ENCODE measurements at places on chromosomes 3 and 15.

DNA sequence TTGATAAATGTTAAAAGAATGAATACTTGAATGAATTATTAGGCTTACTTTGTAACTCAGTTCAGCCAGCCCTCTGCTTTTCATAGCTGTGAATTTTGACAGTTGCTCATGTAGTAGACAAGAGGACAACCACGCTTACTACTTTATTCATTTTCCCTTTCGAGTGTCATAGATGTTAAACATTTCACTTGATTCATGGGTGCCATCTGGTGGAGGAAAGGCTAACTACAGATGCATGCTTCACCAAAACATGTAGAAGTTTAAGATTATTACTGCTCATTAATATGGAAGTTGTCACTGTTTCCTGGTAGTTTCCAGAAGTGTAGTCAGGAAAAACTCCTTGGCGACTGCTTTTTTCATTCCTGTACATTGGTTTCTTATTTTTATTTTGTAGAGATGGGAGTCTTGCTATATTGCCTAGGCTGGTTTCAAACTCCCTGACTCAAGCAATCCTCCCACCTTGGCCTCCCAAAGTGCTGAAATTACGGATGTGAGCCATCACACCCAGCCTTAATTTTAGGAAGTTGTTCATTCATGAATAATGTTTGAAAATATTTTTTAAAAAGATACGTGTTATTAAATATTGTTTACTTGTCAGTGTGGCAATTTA, 163.2 kb downstream of the B3GALNT1 start:
- DNase-seq = no peak

DNA sequence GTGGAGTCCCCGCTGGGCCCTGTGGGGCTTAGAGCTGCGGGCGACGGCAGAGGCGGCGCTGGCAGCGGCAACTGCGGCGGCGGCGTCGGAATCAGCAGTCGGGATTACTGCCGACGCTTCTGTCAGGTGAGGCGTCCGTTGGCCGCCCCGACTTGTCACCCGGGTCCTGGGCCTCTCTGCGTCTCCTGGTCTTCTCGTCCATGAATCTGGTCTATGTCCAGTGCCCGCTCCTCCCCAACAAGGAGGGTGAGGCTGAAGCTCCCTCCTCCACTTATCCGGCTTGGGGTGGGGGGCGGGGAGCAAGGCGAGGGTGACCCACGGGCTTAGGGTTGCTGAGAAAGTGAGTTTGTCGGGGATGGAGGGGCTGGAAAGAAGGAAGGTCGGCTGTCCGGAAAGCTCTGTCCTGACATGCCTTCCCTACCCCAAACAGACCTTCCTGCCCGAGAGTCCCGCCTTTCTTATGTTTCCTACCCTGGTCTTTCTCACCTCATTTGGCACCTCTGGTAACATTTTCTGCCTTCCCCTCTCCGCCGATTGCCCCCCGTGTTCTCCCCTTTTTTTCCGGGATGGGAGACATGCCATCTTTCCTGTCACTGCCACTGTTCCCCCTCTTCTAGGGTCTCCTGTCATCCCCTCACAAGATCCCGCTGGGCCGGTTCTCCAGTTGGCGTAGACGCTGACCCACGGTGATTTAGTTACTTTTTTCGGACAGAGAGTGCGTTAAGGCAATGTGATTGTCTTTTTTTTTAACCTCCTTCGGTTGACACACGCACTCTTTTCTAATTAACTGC, 520 bp downstream of the ZNF654 start:
- DNase-seq = peak; percentile 56

GRCh38 chr15:33137101-33137500, 57.4 kb downstream of the FMN1 start:
- DNase-seq = no peak

DNA sequence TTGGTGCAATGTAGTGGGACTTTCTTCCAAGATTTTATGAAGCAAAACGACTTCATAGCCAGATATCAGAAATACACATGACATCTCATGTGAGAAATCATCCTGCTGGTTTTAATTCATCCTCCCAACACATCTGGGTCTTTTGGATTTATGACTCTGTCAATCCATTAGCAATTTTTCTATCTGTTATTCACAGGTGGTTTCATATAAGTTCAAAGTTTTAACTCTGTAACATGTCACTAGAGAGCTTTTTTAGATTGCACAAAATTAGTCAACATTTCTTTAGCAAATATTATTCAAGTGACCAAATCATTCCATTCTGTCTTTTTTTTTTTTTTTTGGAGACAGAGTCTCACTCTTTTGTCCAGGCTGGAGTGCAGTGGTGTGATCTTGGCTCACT, 30.4 kb downstream of the SQOR start:
- no peak for DNase-seq

GRCh38 chr15:92050220-92050898, 196.9 kb downstream of the SLCO3A1 start:
- DNase-seq = no peak

GRCh38 chr15:71532994-71533393, 277.4 kb upstream of the NR2E3 start:
- DNase-seq = no peak

DNA sequence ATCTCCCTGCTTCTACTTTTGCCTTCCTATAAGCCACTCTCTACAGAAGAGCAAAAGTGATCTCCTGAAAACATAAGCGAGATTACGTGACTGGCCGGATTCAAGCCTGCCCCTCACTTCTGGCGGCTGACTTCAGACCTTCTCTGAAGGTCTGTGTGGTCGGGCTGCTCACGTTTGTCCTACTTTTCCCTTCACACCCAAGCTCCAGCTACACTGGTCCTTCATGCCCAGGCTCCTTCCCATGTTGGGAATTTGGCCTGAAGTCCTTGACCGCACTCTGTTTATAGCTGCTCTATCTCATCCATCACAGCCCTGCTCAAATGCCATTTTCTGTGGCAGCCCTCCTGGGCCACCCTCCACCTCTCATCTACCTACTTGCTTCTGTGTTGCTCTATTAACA, 6.7 kb upstream of the PLA2G4E start:
- no peak for DNase-seq

GRCh38 chr3:143375698-143376097, 256.1 kb downstream of the CHST2 start:
- no peak for DNase-seq

- no peak for DNase-seq
Measured at GRCh38 chr3:148604270-148605085, 93.2 kb upstream of the AGTR1 start.

GRCh38 chr15:60744826-60745460, 266.0 kb upstream of the ICE2 start:
- DNase-seq = no peak

DNA sequence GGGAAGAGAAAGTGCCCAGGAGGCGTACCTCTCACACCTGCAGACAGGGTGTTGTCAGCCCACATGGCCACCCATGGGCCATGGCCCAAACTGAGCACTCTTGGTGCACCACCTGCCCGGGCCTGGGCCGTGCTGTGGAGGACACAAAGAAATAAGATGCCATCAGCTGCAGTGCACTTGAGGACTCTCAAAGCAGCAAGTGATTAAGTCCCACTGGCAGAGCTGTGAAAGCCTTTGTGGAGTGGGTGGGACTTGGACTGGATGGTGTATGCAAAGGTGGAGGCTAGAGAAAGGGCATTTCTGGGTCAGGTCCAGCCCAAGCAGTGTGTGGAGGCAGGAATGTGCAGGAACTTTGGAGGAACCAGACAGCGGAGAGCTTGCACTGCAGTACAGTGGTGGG, 122.3 kb downstream of the MEGF11 start:
- DNase-seq = no peak

GRCh38 chr15:53447053-53447574, 312.3 kb downstream of the WDR72 start:
- DNase-seq = peak; percentile 6

DNA sequence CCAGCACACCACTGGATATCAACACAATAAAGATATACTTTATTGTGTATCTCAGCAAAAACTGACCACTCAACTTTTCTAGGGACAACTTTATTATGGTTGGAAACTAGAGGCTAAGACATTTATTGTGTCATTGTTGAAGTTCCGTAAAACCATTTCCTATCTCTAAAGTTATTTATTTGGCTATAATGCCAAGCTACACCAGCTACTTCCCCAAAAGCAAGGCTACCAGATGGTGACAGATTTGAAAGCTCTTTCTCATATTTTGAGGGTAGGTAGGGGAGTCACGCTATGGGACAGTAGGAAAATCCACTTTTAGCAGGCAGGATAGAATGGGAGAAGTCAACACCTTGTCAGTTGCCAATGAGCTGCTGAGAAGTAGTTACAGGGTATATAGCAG, 834.6 kb upstream of the CFAP20DC start:
- DNase-seq = no peak

- no peak for DNase-seq
Measured at GRCh38 chr3:15634671-15635070, 33.1 kb downstream of the BTD start.

- no peak for DNase-seq
Measured at GRCh38 chr3:130755666-130756065, 9.0 kb upstream of the PIK3R4 start.

- DNase-seq = no peak
Measured at GRCh38 chr3:69328103-69328962, 57.6 kb downstream of the FRMD4B start.

DNA sequence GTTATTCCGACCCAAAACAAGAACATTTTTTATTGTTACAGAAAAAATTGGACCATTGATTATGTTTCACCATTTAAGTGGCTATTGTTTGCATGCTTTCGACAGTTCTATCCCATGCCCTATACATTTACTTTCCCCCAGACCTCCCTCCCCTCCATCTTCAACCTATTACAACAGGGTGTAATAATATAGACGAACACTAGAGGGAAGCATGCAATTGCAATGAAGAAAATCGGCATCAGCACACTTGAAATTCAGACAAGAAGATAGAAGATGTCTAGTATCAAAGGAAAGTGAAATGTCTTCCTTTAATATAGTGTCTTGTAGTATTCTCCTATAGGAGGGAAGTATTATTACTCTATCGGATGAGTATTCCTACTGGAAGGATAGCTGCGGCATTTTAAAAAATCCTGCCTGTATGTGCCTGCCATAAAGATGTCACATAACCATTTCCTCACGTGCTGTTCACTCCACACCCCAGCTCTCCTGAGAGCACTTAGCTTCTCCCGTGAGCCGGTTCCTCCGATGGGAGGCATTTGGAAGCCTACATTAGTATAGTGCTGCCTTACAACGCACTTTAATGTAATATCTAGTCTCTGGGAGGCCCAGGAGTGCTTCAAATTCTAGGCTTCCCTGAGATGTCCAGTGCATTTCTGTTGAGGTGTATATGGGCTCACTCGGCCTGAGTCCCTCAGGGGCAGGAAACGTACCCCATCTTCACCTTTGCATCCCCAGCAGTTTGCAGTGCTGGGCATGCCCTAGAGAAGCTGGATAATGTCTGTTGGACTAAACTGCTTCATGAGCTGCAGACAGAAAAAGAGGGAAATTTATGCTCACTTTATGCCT, 17.8 kb upstream of the ERICH6 start:
- DNase-seq = peak; percentile 77

DNA sequence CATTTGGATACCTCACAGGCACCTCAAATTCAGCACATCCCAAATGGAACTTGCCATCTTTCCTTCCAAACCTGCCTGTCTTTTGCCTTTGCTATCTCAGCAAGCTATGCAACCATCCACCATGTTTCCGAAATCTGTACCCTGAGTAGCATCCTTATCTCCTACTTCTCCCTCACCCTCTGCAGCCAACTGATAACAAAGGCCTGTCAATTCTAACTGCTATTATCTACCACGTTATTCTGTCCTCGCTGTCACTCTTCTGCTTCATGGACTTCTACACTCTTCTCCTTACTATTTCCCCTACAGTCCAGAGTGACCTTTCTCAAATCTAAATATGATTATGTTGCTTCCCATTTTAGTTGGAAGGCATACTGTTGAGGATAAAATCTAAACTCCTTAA, 25.5 kb upstream of the TAFA4 start:
- DNase-seq = no peak

GRCh38 chr3:45966371-45966791, 23.1 kb downstream of the CXCR6 start:
- DNase-seq = no peak

DNA sequence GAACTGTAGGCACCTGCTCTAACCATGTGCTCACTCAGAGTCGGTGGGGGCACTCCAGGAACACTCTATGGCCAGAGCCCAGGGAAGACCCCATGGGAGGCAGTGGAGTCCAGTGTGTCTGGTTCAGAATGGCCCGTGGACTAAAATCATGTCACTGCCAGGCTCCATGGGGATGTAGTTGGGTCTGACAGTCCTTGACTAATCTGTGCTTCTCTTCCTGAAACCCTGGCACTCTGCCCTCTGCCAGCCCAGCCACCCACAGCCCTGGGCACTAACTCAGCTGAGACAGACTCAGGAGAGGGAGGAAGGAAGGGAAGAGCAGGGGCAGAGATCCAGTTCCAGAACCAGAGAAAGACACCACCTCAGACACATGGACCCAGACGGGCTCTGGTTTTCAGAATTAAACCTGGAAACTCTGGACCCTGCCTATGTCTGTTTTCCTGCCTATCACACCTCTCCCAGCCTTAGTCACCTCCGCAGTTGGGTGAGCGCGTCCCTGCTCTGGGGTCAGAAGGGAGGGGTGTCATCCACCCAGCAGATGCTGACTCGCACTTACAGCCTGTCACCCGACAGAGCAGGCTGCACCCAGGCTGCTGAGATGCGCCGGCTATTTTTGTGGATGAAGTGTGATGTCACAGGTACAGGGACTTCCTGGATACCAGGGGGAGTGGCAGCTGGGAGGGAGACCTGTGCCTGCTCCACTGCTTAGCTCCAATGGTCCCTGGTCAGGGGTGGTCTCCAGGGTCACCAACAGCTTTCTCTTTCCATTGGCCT, 56.8 kb upstream of the INSYN1 start:
- DNase-seq = no peak

GRCh38 chr3:112856537-112856936, 9.9 kb upstream of the CD200R1L start:
- no peak for DNase-seq

- peak; percentile 0 for DNase-seq
Measured at GRCh38 chr15:38563723-38564519, 693 bp downstream of the RASGRP1 start.

GRCh38 chr3:10305331-10305902, 12.7 kb upstream of the GHRL start:
- DNase-seq = no peak

DNA sequence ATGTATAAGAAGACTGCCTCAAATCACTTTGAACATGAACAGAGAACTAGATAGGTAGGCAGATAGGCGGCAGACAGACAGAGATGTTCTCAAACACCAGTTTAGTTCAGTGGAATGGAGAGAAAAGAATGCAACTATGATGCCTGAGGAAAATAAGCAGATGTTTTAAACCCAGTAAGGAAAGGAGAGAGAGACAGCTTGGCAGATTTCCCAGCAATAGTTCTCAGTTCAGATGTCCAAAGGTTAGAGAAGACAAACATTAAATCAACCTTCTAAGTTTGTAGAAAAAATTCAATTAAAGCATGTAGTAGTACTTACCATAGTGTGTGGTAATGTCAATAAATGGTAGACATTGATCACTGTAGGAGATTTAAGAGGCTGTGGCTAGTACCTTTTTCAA, 209.6 kb upstream of the PFN2 start:
- no peak for DNase-seq

- no peak for DNase-seq
Measured at GRCh38 chr3:134255404-134255803, 4.7 kb upstream of the RYK start.

DNA sequence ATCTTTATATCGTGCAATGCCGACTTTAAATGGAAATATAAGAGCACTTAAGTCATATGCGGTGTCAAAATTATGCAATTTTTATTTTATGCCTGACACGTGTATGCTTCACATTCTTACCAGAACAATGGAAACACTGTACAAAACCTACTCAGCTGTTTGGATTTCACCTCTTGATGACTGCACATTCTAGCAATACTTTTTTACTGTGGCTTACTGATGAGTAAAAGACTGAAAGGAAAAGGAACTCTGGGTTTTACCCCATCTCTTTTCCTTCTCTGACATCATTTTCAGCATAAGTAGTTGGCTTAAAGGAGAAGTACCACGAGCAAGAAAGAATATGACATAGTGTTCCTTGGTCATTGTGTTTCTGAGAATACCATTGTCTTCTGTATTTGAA, 142.8 kb downstream of the POLR2M start:
- no peak for DNase-seq

Measured in NCI-H1092 treated with DMSO at 0.1 percent for 48 hours (cell line).